CD4-positive, alpha-beta T cell (primary cell): ENCODE measurements at places on chromosomes 16 and 17.
A peak's percentile ranks its signal among the peaks of the same experiment; 100 is the strongest.

DNA sequence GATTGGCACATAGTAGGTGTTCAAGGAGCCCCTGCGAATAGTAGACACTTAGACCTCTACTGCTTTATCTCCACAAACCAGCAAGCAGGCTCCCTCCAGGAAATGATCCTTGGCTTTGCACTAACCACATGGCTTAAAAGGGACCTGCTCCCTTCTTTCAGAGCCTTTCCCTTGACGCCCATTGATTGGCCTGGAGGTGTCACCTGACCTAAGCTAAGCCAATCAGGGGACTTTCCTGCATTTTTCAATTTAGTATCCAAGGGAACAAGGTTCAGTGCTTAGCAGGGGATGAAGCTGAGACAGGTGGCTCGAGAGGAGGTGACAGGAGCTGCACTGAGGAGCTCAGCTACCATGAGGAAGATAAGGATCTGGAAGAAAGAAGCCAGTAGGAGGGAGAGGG is 52.8 kb downstream of the CLEC19A start:
- DNase-seq: no peak

- DNase-seq: no peak
These were observed 650.4 kb upstream of the RBFOX1 start for GRCh38 chr16:6682142-6682811.

- DNase-seq: no peak
These were observed 8.1 kb upstream of the TIMP2 start for GRCh38 chr17:78933025-78933958.

GRCh38 chr16:2584729-2585650 is 47.2 kb downstream of the PDPK1 start:
- no peak for DNase-seq

- DNase-seq: no peak
These were observed 3.3 kb downstream of the TBX4 start for GRCh38 chr17:61455324-61456060.

GRCh38 chr17:49216953-49217650 is 6.6 kb downstream of the ABI3 start:
- no peak for DNase-seq

- no peak for DNase-seq
These were observed 31.2 kb downstream of the LYRM9 start for GRCh38 chr17:27862004-27862403.

DNA sequence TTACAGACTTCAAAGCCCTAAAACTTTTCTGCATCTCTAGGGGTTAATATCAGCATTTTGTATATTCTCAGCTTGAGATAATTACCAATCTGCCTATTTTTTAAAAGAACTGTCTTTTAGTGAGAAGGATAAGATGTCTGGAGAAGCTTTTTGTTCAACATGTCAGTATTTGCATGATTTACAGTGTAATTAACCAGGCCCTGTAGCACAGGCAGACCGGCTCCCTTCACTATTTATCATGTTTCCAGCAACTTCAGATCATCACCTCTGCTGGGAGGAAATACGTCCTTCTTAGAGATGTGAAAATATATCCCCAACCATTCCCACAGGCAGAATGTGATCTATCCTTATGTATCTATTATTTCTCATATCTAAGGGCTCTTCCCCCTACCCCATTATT is 8.6 kb upstream of the DDX52 start:
- DNase-seq: no peak

GRCh38 chr17:2837147-2837561 is 40.9 kb downstream of the RAP1GAP2 start:
- DNase-seq: peak; percentile 64

DNA sequence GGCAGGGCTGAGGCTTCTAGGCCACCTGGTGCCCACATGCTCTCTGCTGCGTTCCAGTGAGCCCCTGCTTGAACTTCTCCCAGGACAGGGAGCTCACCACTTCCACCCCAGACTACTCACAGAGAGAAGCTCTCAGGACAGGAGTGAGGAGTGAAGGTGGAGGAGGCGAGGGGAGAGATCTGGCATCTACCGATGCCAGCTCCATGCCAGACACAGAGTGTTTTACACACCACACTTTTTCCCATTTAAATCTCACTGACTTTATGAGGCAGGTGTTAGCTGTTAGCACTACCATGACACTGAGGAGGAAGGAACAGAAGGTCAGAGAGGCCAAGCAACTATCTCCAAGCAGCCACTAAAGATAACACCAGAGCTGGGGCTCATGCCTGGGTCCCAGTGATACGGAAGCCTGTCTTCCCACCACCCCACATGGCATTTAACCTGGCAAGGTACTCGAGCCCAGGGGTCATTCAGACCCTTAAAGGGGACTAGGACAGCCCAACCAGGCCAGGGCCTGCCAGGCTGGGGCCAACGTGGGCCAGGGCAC is 6.8 kb downstream of the FAM83G start:
- DNase-seq: no peak

DNA sequence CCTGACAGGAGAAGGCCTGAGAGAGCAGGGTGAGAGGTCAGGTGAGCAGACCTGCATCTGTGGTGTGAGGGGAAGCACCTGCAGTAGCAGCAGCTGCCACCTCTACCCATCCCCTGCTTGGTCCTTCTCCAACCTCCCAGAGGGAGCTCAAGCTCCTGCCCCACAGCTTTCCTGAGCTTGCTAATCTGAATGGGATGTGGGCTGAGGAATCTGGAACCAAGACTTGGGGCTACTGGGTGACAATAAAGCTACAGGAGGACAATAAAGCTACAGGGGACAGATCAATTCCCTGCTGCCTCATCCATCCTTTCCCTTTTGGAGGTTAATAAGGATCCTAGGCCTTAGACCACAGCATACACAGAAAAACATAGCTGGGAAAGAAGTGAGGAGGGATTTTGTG is 4.9 kb upstream of the TBX4 start:
- DNase-seq: no peak

DNA sequence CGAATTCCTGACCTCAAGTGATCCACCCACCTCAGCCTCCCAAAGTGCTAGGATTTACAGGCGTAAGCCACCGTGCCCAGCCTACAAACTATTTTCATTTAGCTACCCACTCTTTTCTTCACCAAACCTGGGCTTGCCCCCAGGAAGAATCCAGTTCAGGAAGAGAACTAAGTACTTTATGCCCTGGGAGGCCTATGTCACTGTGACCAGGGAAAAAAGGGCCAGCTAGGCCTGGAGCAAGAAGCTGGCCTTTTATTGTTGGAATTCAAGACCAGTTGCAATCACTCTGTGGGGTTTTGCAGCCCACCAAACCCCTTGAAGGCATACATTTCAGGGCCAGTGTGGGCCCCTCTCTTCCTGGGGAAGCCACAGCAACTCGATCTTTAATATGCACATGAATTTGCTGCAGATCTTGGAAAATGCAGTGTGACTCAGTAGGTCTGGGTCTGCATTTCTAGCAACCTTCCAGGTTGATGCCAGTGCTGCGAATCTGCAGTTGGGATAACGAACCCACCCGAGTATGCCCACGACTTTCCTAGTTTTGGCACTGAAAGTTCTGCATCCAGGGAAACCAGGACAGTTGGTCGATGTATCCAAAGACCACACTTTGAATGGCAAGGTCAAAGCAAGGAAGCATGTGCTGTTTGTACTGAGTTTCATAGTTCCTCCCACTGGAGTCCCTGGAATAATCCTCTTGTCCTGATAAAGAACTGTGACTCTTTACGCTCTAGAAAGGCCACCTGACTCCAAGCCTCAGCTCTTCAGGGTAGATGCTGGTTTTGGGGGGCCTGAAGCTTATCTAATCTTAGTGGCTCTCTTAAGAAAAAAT is 7.2 kb upstream of the MRPS23 start:
- no peak for DNase-seq
